Amniotic stem cell (primary cell): ENCODE measurements at places on chromosomes 3 and 15.

DNA sequence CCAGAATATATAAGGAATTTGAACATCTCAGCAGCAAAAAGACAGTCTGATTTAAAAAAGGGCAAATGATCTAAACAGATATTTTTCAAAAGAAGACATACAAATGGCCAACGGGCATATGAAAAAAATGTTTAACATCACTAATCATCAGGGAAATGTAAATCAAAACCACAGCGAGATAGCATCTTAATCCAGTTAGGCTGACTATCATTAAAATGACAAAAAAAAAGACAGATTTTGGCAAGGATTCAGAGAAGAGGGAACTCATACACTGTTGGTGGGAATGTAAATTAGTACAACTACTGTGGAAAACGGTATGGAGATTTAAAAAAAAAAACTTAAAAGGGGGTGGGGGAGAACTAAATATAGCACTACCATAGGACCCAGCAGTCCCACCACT is 47.9 kb downstream of the RNF13 start:
- DNase-seq = no peak

GRCh38 chr3:15360788-15361493 is 28.6 kb upstream of the SH3BP5 start:
- no peak for DNase-seq

GRCh38 chr3:65107174-65107573 is 419.4 kb upstream of the ADAMTS9 start:
- no peak for DNase-seq

DNA sequence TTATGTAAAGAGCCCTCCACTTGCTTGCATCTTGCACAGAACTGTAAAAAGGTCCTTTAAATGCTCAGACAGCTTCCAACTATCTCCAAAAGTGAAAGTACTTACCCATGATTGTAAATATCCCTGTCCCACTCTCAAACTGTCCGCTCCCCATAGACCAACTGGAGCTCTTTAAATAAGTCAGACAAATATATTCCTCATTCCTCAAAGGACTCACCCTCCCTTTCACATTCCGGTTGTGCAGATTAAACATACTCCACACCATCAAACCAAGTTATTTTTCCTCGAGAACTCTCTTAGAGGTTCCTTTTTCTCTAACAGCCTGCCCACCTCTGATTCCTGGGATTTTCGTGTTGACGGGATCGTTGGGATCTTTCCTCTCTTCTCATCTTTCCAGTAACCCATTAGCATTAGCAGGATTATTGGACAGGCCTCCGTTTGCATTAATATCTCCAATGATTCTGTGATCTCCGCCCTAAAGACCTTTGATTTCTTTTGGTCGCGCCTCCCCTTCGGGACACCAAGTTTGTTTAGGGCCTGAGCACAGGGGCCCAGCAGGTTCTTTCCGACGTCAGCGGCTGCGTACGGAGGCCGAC is 763 bp downstream of the GOLGB1 start:
- DNase-seq = no peak

- no peak for DNase-seq
Observed at GRCh38 chr3:115211810-115212492, 64.9 kb upstream of the ZBTB20 start.

- peak; percentile 49 for DNase-seq
Observed at GRCh38 chr15:99104788-99105513, at the start of gene SYNM. TSS of gene SYNM (plus strand) at chr15:99105080. CDS start at chr15:99105200, 120 bp downstream.

- DNase-seq = no peak
Observed at GRCh38 chr3:15528854-15529537, 7.5 kb upstream of the COLQ start.

DNA sequence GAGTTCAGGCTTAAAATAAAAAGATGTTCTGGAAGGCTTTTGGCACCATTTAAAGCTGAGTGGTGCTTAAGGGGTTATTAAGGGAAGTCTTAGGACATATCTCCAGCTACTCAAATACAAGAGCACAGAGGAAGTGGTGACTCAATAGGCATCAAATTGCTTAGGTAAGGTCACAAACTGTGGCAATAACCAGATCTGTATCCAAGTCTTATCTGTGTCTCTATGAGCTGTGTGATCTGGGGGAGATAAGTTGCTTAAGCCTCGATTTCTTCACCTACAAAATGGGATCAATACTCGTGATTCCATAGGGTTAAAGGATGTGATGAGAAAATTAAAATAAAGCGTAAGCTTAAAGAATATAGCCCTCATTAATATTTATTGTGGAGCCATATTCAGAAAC is 7.6 kb downstream of the HDC start:
- DNase-seq = no peak

DNA sequence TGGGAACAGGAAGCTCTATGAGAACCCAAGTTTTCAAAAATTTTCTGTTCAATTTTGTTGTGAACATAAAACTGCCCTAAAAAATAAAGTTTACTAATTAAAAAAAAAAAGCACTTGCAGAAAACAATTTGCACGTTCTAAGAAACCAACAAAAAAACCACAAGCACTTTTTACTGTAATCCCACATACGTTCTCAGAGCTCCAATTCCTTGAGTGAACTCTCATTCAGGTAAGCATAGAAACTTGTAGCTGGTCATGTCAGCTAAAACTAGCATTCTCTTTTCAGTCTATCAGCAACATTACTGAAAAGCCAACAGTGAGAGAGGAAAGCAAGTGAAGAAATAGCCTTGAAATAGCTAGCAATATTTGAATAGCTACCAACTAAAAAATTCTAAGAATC is 11.5 kb upstream of the TMF1 start:
- DNase-seq = no peak

DNA sequence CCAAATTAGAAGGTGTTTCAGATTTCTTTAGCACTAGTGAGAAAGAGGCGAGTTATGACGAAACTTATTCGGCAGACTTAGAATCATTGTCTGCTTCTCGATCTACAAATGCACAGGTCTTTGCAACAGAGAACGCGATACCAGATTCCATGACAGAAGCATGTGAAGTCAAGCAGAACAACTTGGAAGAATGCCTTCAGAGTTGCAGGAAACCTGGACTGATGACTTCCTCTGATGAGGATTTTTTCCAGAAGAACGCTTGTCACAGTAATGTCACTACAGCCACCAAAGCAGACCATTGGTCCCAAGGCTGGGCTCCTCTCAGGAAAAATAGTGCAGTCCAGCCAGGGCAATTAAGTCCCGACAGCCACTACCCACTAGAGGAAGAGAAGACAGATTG is 50.6 kb downstream of the CDAN1 start:
- DNase-seq = no peak

- DNase-seq = no peak
Observed at GRCh38 chr15:74320352-74321247, 46.8 kb downstream of the CYP11A1 start.

- no peak for DNase-seq
Observed at GRCh38 chr3:185517387-185518130, 18.7 kb upstream of the TMEM41A start.

DNA sequence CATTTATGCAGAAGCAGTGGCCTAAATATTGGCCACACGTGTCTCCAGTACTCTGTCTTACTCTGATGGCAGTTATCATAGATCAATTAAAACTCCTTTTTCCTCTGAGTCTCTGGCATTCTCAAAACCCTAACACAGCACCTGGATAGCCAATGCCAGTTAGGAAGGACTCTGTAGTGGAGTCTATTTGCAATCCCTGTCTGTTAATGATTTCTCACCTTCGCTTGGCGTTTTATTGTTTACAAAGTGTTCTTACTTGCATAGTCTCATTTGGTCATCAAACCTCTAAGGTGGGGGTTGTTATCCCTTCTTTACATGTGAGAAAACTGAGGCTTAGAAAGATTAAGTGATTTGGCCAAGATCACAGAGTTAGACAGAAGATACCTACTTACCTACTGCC is 258.8 kb downstream of the IL5RA start:
- no peak for DNase-seq

GRCh38 chr3:108093021-108093420 is 2.2 kb upstream of the CD47 start:
- DNase-seq = no peak

DNA sequence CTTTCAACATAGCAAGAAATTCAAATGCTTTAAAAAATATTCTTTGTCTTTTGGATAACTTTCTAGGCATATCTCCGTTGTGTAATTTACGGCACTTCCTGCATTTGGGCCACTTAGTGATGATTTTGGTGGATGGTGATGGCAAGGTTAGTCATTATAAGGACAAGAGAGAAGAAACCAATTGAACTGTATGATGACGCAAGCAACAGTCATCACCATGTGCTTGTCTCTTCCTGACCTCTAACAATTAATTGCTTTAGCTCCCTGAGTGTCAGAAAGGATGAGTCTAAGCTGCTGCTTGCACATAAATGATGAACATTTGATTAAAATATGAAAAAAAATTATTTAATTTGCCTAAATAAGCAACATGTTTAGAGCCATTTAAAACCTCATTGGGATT is 11.3 kb upstream of the P2RY12 start:
- no peak for DNase-seq

- no peak for DNase-seq
Observed at GRCh38 chr3:41115069-41115468, 84.2 kb upstream of the CTNNB1 start.

GRCh38 chr3:71180524-71180923 is 403.0 kb downstream of the FOXP1 start:
- no peak for DNase-seq

DNA sequence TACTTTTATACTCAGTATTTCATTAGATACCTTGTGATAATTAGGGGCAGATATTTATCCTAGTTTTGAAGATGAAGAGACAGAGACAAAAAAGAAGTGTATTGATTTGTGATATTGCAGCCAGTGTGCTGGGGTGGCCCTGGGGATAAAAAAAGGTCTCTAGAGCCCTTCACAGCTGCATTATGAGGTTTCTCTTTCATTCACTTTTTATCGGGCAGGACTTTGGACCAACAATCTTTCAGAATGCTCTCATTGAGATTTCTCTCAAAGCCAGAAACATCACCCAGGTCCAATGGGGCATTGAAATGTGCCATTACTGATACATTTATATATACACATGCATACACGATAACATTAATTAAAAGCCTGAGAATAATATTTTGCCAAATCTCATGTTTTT is 20.5 kb upstream of the SELENOT start:
- DNase-seq = no peak

DNA sequence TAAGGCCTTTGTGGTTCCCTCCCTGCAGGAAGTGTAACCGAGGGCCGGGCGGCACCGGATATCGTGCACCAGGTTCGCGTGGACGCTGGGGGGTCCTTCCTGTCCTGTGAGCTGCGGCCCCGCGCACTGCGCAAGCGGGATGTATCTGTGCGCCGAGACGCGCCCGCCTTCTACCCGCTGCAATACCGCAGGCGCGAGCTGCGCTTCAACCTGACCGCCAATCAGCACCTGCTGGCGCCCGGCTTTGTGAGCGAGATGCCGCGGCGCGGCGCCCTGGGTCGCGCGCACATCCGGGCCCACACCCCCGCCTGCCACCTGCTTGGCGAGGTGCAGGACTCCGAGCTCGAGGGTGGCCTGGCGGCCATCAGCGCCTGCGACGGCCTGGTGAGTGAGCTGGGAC is 35.9 kb downstream of the SAXO2 start:
- no peak for DNase-seq

- DNase-seq = no peak
Observed at GRCh38 chr3:188342991-188343732, 189.2 kb downstream of the LPP start.

DNA sequence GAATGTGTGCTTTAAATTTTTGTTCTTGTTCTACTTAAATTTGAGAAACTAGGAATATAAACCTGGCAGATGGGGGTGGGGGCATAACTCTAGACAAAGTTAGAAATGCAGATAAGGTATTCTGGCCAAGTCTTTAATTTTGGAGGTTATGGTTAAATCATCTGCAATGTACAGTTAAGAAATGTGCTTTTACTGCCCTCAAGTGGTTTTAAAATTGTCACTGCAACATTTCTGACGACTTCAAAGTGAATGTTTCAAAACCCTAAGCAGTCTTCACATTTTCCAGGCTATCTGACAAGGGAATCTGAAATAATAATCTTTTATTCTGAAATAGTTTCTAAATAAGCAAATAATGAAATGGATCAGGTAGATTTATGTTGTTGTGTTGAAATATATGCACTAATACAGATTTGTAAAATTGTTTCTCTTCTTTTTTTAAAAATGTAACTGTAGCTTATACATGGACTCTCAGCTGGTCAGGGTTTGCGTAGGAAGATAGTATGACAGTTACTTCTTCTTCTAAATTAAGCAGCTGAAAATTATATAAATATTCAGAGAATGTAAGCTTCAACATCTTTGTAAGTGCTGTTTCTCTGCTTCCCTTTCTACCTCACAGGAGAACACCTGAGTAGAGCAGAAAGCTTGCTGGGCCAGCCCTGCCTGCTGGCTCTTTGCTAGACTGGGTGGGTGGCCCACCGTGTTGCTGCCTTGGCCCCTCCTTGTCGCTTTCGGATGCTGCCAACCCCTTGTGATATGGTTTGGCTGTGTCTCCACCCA is 45.0 kb downstream of the SUCNR1 start:
- peak; percentile 25 for DNase-seq

- DNase-seq = no peak
Observed at GRCh38 chr3:89955156-89955555, 847.7 kb downstream of the EPHA3 start.

DNA sequence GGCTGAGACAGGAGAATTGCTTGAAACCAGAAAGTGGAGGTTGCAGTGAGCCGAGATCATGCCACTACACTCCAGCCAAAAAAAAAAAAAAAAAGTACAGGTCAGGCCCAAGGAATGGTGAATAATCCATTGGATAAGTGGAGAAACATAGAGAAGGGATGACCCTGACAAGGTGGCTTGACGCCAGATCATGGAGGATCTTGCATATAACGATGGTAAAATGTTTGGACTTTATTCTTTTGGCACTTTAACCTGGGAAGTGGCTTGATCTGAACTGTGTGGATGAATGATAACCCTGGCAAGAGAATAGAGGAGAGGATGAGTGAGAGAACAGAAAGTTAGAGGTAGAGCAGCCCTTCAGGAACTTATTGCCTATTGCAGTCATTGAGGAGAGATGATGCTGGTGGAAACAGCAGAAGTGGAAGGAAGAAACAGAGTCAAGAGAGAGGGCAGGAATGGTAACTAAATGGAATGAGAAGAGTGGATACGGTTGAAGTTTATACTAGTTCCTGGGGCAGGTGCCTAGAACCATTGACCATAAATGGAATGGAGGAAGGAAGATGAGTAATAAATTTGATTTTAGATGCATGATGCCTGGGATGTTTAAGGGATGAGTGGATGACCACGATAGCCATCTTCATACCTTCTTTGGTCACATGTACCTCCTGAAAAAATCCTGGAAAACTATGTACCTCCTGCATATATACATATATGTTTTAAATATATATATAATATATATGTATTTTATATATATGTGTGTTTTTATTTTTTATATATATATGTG is 57.8 kb downstream of the BLM start:
- peak; percentile 4 for DNase-seq

- no peak for DNase-seq
Observed at GRCh38 chr3:100084100-100084806, 30.0 kb downstream of the FILIP1L start.

GRCh38 chr3:124584552-124585391 is 145.5 kb upstream of the UMPS start:
- no peak for DNase-seq

- no peak for DNase-seq
Observed at GRCh38 chr3:72408983-72409779, 439.1 kb downstream of the SHQ1 start.

- DNase-seq = no peak
Observed at GRCh38 chr3:114093596-114093995, 37.1 kb downstream of the QTRT2 start.

GRCh38 chr3:37308247-37308646 is 133.9 kb upstream of the LRRFIP2 start:
- peak; percentile 14 for DNase-seq
